ENCODE measurements at places on chromosomes 3 and 15.

- DNase-seq, result no peak
Observed at GRCh38 chr3:33131331-33132018, 17.7 kb downstream of the CRTAP start.

GRCh38 chr3:99562990-99563607 is 75.3 kb upstream of the COL8A1 start:
- no peak for DNase-seq

DNA sequence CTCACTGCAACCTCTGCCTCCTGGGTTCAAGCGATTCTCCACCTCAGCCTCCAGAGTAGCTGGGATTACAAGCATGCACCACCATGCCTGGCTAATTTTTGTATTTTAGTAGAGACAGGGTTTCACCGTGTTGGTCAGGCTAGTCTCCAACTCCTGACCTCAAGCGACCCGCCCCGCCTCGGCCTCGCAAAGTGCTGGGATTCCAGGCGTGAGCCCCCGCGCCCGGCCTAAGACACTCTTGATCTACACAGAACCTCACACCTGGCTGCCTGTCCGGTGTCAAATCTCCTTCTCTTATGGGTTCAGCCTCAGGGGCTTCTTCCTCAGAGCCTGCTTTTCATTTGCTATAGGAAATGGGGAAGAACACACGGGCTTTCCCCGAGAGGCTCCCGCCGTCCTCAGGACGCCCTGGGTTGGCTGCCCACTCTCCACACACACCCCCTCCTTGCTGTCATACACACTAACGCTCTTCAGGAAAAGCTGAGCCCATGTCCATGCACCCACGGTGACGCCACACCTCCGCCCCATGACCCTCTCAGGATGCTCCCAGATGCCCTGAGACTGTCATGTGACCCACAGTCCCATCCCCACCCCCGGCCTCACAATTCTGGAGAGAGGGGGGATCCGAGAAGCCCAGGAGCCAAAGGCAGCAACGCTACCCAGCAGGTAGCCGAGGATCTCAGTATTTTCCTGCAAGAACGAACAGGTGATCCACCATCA is 10.4 kb downstream of the TMEM44 start:
- no peak for DNase-seq

DNA sequence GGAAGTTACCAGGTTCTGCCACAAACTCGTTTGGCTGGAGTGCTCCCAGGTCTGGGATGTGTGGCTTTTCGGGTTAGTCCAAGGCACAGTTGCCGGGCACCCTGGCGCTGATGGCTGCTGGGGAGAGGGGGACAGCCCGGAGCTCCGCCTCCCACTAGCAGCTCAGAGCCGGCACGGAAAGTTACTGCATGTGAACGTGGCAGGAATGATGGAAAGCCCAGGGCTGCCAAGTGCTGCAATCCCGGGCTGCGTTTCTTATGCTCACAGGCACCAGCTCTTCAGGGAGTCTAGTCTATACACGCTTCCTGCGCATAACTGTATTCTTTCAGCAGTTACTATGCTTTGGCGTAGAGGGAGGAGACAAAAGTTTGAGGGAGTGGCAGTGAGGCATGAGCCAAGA is 141.8 kb upstream of the ICE2 start:
- DNase-seq, result no peak

GRCh38 chr15:73357999-73358665 is 10.6 kb downstream of the HCN4 start:
- DNase-seq, result no peak

- no peak for DNase-seq
Observed at GRCh38 chr3:152128356-152128755, 140.4 kb upstream of the MBNL1 start.

DNA sequence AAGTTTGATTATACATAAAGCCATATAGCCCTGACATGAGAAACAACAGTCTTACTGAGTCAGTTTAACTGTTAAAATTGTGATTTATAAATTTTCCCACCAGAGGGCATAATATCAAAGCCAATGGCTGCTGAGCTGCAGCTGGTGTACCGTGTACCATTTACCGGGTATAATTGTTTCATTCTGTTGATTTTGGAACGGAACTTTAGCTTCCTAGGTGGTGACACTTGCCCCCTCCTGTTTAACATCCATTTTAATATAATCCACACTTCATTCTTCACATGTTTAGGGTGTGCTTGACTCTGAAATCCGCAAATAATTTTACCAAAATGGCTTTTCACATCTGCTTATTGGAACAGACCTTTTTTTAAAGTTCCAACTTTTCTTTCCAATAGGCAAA is 72.8 kb downstream of the SLC9A9 start:
- DNase-seq, result no peak

DNA sequence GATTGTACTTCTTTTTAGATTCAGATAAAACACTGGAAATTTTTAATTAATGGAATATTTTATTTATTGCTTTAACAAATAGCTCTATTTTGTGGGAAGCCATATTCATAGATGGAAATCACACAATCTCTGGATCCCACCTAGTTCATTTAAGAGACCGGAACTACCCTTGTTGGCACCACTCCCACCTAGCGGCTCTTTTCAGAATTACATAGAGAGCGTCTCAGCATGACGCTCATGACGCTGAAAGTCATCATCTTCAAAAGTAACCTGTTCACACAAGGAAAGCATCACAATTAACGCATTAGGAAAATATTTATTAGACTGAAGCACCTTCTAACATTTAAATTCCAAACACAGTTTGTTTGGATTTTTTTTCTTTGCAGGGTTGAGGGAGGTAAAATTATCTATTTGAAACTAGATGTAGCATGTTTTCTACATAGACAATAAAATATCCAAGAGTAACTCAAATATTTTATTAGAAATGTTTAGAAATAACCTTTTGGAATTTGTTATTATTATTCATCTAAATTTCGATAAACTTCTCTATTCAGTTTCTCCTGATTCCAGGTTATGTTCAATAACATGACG is 214.9 kb upstream of the ARRDC4 start:
- no peak for DNase-seq

GRCh38 chr3:156297582-156297981 is 177.2 kb downstream of the KCNAB1 start:
- DNase-seq, result no peak

GRCh38 chr3:78096488-78097255 is 1056.8 kb downstream of the ROBO2 start:
- DNase-seq, result no peak

- DNase-seq, result no peak
Observed at GRCh38 chr3:10768708-10769394, 47.2 kb upstream of the SLC6A11 start.

Data from left forelimb (tissue), 1 donor.